ENCODE measurements at places on chromosomes 3 and 15.

DNA sequence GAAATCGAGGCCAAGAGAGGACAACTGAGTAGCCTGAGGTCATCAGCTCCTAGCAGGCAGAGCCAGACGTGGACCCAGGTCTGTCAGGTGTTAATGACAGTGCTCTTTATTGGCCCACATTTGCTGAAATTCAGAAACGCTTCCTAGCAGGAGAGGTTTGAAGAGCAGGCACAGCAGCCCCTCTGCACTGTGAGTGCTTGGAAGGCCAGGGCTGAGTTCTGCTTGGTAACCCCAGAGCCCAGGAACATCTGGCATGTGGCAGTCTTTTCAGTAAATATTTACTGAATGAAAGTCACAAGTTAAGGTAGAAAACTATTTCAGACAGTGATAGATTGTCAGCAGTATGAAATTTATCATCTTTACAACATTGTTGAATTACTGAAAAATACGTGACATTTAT, 102.4 kb downstream of the PLCL2 start:
- DNase-seq, result no peak

DNA sequence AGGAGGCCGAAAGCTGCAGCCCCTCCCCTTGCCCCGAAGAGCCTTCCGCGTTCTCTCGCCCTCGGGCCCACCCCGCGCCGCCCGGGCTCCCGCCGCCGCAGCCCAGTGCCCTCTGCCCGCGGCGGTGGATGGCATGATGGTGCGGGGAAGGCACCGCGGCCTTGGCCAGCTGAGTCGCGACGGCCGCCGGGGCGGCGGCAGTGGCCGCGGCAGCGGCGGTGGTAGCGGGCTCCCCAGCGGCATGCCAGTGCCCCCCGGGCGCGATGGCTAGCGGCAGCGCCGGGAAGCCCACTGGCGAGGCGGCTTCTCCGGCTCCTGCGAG, 1.2 kb downstream of the TLNRD1 start:
- no peak for DNase-seq

GRCh38 chr3:86990734-86991481, at the start of gene VGLL3:
TSS of gene VGLL3 (minus strand) at chr3:86991149. CDS start at chr3:86990743, 406 bp downstream.
- DNase-seq, result no peak

GRCh38 chr3:51386159-51386851, 1.2 kb downstream of the MANF start:
- DNase-seq, result no peak

GRCh38 chr15:66841953-66842681, 140.1 kb downstream of the SMAD6 start:
- DNase-seq, result no peak

DNA sequence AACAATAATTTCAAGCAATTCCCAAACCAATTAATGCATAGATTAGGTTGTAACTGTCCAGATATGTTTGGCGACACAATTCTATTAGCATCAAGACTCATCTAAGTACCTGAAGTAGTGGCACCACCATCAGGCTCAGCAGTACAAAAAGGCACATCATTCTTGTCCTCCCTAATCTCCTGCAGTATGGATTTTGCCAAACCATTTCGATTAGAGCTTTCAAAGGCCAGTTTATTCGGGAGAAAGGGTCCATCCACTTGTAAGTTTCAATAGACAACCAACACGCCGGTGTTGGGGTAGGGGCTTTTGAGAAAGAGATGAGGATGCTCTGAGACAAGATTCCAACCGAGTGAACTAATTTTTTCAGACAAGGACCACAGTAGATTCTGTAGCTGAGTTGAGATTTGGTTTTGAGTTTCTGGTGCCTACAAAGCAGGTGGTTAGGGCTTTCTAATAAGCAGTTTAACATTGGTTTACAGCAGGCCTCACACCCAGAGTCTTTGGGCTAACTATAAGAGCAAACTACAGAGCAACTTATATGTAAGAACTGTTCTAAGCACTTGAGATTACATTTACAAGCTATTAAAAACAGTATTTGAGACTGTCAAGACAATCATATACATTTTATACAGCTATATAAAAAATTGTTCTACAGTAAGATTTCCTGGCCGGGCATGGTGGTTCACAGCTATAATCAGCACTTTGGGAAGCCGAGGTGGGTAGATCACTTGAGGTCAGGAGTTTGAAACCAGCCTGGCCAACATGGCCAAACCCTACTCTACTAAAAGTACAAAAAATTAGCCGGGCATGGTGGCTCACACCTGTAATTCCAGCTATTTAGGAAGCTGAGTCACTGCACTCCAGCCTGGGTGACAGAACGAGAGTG, 4.5 kb downstream of the RPL22L1 start:
- no peak for DNase-seq

DNA sequence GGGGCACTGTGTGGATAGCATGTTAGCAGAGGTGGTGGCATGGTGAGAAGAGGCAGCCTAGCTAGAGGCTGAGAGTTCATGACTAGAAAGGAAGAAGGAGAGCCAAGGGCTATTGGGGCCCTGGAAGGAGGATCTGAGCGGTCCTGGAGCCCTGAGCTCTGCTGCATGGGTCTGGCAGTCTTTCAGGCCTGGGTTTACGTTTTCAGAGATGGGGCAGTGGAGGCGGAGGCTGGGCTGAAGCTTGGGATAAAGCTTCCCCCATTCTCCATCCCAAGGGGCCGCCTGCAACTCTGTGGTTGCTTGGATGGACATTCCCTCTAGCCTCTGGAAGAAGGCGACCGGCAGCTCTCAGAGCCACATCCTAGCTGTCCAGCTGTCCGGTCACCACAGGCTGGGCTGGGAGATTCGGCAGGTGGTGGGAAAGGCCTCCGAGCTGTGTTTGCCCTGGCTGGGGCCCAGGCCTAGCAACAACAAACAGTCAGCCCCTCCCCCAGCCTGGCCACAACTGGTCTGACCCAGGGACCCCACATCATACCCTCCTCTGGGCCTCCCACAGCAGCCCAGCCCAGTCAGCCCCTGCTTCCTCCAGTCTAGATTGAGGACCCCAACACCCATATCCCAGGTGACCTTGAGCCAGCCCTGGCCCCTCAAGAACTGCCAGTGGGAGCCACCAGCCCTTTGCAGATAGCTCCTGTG, 1.8 kb upstream of the SLC38A3 start:
- DNase-seq, result no peak

GRCh38 chr15:75407083-75407482, 38.7 kb upstream of the MAN2C1 start:
- no peak for DNase-seq

- no peak for DNase-seq
Measured at GRCh38 chr15:43932907-43933306, 106.1 kb downstream of the WDR76 start.

DNA sequence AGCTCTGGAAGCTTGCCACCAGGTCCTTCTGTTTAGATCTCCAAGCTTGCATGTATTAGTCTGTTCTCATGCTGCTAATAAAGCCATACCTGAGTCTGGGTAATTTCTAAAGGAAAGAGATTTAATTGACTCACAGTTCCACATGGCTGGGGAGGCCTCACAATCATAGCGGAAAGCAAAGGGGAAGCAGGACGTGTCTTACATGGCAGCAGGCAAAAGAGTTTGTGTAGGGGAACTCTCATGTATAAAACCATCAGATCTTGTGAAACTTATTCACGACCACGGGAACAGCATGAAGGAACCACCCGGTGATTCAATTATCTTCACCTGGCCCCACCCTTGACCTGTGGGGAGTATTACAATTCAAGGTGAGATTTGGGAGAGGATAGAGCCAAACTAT, 147.0 kb upstream of the PROK2 start:
- DNase-seq, result no peak

GRCh38 chr3:109430911-109431563, 93.7 kb upstream of the DPPA4 start:
- no peak for DNase-seq

GRCh38 chr3:42557854-42558253, 23.9 kb downstream of the SEC22C start:
- DNase-seq, result no peak

GRCh38 chr3:61778095-61778494, 216.7 kb downstream of the PTPRG start:
- no peak for DNase-seq

DNA sequence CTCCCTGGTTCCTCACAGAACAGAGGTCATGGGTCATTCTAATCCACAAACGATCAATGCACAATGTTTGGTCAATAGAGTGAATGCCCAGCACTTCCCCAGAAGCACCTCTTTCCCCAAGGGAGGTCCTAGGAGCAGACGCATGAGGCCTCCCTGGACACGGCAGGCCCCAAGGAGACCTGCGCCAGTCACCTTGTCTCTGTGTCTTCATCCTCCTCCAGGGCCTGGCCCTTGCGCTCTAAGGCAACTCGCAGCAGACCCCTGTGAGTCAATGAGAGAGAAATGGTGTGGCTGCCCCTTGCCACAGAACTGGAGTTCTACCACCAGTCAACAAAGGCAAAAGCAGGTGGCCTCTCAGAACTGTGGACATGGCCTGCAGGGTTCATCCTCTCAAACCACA, 18.1 kb downstream of the ALS2CL start:
- DNase-seq, result no peak

- no peak for DNase-seq
Measured at GRCh38 chr15:67899596-67900283, 59.9 kb upstream of the RNU6-1 start.

GRCh38 chr3:57673156-57673555, 19.7 kb downstream of the DENND6A start:
- DNase-seq, result no peak

DNA sequence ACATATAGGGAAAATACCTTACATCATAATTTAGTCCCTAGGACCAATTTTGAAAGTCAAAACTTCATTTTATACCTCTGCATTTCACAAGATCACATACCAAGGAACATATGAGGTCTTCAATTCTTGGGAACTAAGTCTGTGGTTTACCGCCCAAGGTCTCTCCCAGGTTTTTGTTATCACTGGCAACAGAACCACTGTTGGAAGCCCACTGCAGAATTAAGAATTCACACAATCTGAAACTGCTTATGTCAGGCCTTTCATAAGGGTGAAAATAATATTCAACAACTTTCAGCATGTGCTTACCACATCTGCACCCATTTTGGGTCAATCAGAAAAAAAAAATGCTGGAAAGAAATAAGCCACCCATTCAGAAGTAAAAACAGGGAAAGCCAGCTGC, 107.2 kb upstream of the MME start:
- no peak for DNase-seq

DNA sequence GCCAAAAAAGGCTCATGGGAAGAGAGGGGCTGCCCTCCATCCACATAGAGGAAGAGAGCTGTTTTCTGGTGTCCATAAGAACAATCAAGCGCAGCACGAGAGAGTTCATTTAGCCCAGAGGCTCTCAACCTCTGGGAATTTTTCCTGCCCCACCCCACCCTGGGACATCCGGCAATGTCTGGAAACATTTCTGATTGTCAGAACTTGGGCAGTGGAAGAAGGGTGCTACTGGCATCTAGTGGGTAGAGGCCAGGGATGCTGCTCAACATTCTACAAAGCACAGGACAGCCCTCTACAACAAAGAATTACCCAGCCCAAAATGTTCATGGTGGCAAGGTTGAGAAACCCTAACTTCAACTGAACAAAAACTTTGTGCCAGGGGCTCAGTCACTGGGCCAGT, 92.9 kb downstream of the RAB11A start:
- no peak for DNase-seq

- DNase-seq, result no peak
Measured at GRCh38 chr15:67911727-67912126, 71.9 kb upstream of the RNU6-1 start.

- no peak for DNase-seq
Measured at GRCh38 chr15:90386221-90386620, 1.8 kb upstream of the IQGAP1 start.

GRCh38 chr3:61110576-61110975, 140.7 kb downstream of the FHIT start:
- no peak for DNase-seq

- no peak for DNase-seq
Measured at GRCh38 chr15:76994971-76995945, at the start of gene PSTPIP1. TSS of gene PSTPIP1 (plus strand) at chr15:76995126. CDS start at chr15:76995574, 448 bp downstream.

GRCh38 chr3:21642433-21642832, 108.6 kb downstream of the ZNF385D start:
- no peak for DNase-seq

DNA sequence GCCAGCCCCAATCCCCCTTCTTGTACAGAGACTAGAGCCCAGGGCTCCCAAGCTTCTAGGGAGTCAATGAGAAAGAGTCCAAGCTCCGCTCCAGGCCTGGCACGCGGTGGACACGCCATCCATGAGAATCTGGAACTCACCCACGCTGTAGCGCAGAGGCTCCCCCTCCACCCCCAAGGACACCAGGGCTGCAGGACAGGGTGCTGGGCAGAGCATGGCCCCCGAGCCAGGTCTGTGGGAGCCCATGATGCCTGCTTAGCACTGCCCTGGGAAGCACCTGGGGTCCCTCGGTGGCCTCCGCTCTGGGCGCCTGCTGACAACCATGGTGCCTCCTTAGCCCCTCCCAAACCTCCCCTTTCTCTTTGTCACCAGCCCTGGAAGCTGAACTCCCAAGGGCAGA, 28.5 kb downstream of the ACSBG1 start:
- DNase-seq, result no peak

DNA sequence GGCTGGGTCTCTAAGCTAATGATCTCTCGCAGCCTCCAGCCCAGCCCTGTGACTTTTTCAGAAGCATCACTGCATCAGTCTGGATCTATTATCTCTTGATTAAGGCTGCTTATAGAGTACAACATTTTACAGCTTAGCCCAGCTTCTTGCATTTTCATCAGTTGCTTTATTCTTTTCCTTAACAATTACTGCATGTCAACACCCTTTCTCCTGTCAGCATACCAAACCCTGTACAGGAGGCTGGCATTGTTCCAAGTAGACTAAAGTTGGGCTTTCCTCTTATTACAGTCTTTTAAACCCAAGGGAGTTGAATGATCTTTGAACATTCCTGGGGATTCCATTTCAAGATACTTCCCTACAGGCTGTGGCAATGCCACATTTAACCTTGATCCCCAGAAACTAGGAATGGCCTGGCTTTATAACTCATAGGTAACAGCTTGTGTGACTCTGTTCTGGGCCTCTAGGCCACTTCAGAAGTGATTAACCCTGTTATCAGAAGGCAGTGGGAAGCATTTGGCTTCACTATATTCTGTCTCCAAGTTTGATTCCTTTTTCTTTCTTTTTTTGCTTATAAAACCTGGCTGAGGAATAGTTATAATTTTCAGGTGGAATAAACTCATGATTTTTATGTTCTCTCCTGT, 182.9 kb downstream of the KCNMB2 start:
- DNase-seq, result no peak

DNA sequence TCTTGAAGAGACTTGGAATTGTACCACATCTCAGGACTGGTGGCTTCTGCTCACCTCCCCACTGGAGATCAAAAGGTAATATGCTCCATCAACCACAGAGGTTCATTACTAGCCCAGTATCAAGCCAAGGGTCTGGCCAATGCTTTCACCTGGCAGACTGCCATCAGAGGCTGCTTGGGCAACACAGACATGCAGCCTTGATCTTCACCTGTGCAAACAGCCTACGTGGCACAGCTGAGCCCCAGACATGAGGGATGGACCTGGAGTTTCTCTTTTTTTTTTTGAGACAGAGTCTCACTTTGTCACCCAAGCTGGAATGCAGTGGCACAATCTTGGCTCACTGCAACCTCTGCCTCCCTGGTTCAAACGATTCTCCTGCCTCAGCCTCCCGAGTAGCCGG, 105.6 kb upstream of the HES1 start:
- no peak for DNase-seq

GRCh38 chr15:95262866-95263564, 1031.7 kb downstream of the MCTP2 start:
- no peak for DNase-seq

Data from activated CD8-positive, alpha-beta memory T cell treated with anti-CD3 and anti-CD28 coated beads for 1 hour (primary cell).